ENCODE measurements at places on chromosomes 16 and 17.

DNA sequence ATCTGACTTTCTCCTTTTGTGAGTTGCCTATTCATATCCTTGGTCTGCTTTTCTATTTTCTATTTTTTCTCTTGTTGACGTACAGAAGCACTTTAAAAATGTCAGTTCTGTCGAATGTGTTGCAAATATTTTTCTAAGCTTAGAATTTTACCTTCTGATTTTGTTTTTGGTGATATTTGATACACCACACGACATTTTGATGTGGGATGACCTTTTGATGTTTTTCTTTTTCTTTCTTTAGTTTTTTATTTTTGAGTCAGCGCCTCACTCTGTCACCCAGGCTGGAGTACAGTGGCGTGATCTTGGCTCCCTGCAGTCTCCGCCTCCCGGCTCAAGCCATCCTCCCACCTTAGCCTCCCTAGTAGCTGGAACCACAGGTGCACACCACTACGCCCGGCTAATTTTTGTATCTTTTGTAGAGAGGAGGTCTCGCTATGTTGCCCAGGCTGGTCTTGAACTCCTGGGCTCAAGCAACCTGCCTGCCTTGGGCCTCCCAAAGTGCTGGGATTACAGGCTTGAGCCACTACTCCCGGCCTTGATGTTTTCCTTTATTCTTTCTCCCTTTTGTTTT lies 39.6 kb downstream of the WSB1 start:
- DNase-seq, result no peak

GRCh38 chr17:74165797-74166365 lies 37.6 kb upstream of the RPL38 start:
- no peak for DNase-seq

DNA sequence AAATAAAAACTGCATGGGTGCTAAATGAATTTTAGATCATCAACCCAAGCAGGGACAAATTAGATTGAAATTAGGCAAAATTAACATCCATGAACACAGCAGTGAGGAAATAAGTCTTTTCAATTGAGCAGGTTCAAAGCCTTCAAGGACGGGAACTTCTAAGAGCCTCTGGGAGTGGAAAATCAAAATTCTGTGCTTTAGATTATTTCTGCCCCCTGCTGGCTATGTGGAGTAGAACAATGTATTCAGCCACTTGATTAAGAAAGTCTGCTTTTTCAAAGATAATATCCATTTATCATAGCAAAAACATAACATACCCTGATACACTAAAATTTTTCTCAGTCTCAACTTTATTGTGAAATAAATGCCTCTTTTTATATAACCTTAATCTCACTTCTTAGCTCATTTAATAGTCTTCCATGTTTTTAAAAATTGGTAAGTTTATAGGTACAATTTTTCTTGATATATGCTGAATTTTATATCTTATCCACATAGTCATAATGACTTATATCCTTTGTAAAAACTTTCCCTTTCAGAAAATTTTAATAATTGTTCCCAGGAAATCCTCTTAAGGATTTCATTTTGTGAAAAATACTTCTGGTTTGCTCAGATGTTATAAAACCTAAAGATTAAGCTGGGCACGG lies 28.1 kb upstream of the NOL11 start:
- peak; percentile 72 for DNase-seq

DNA sequence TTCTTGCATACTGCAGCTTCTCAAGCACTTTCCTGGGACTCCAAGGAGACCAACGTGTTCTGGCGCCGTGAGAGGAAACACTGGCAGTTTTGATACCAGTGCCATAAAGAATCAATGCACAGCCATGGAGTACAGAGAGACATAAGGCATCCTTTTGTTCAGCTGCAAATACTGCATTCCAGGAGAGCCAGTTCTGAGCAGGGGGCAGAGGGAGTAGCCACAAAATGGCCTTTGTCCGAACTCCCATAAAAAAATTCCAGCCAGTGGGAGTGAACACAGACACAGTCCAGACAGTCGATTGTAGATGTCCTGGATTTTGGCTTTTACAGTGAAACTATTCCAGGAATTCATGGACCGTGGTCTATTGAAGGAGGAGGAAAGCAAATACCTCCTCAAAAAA lies 36.2 kb upstream of the TEKT3 start:
- no peak for DNase-seq

Measured in AML-193 (cell line).